Colonic mucosa (tissue), 4 donors: ENCODE measurements at places on chromosomes 11 and 22. TPM values are rescaled to one million over a fixed set of nuclear protein-coding genes. Genes with fewer than 3 reads are reported as not detected.

Gene OR52I1
- total RNA-seq = not detected

Gene LIMK2
- 88.0 TPM for total RNA-seq

Gene OR10A2
- total RNA-seq = not detected

Gene FBLN1
- 65.5 TPM for total RNA-seq

Gene XRRA1
- total RNA-seq = 5.1 TPM

Gene PNPLA5
- not detected for total RNA-seq

Gene ANGPTL5
- not detected for total RNA-seq

- no peaks in the 10 kb centered on the region for H3K27me3 ChIP-seq
- no peak overlapping the region for H3K27ac ChIP-seq
- no peak overlapping the region for H3K4me3 ChIP-seq
- H3K36me3 ChIP-seq = no peaks in the 10 kb centered on the region
- no peak for DNase-seq
These were observed 190.0 kb downstream of the GRIA4 start for GRCh38 chr11:105799728-105800462.

GRCh38 chr11:69657456-69657910 is 16.5 kb downstream of the CCND1 start:
- no peak overlapping the region for H3K27ac ChIP-seq
- no peaks in the 10 kb centered on the region for H3K27me3 ChIP-seq
- H3K4me1 ChIP-seq = no peaks in the 10 kb centered on the region
- H3K4me3 ChIP-seq = no peak overlapping the region
- H3K36me3 ChIP-seq = no peaks in the 10 kb centered on the region

GRCh38 chr11:118622376-118623268 is 15.2 kb downstream of the PHLDB1 start:
- H3K36me3 ChIP-seq = no peaks in the 10 kb centered on the region
- H3K27me3 ChIP-seq = no peaks in the 10 kb centered on the region

DNA sequence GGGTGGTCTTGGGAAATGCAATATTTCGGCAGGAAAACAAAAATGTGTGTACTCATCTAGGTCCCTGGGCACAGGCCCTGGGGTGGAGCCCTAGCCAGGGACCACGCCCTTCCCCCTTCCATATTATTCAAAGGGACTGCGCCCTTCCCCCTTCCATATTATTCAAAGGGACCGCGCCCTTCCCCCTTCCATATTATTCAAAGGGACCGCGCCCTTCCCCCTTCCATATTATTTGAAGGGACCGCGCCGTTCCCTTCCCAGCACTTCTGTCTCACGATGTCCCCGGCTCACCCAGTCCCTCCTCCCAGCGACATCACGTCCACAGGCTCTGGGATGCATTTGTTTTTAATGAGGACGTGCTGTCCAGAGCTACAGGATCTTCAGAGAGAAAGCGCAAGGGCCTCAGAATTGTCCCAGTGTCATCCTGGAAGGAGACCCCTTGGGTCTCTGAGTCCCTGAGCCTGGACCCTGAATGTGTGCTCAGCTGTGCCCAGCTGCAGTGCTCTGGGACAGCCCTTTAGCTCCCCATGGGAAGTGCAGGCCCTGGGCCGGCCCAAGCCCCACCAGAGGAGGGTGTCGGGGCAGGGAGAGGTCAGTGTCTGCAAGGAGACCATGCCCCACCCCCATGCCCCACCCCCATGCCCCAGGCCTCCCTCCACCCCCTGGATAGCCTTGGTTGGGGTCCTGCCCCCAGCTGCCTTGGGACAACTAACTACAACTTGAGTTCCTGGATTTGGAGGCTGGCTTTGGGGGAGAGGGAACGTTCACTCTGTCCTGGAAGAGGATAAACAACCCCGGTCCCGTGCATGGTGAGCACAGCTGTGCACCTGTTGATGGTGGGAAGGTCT is 810.0 kb downstream of the BRD1 start:
- no peaks in the 10 kb centered on the region for H3K4me1 ChIP-seq
- no peak overlapping the region for H3K4me3 ChIP-seq
- no peaks in the 10 kb centered on the region for H3K27me3 ChIP-seq
- no peaks in the 10 kb centered on the region for H3K36me3 ChIP-seq
- H3K27ac ChIP-seq = no peak overlapping the region
- DNase-seq = no peak

- H3K4me1 ChIP-seq = no peaks in the 10 kb centered on the region
- no peak for DNase-seq
- H3K27me3 ChIP-seq = no peaks in the 10 kb centered on the region
- no peak overlapping the region for H3K4me3 ChIP-seq
These were observed 39.1 kb upstream of the ACCSL start for GRCh38 chr11:44008698-44009097.

- no peak for DNase-seq
- H3K36me3 ChIP-seq = no peaks in the 10 kb centered on the region
- H3K27ac ChIP-seq = no peak overlapping the region
- H3K27me3 ChIP-seq = no peaks in the 10 kb centered on the region
- H3K4me1 ChIP-seq = no peaks in the 10 kb centered on the region
These were observed 6.4 kb downstream of the ANO5 start for GRCh38 chr11:22199243-22199642.

- H3K36me3 ChIP-seq = no peaks in the 10 kb centered on the region
- H3K4me1 ChIP-seq = no peaks in the 10 kb centered on the region
- no peak overlapping the region for H3K4me3 ChIP-seq
- H3K27ac ChIP-seq = no peak overlapping the region
These were observed 42.2 kb downstream of the POLD3 start for GRCh38 chr11:74634537-74634936.

DNA sequence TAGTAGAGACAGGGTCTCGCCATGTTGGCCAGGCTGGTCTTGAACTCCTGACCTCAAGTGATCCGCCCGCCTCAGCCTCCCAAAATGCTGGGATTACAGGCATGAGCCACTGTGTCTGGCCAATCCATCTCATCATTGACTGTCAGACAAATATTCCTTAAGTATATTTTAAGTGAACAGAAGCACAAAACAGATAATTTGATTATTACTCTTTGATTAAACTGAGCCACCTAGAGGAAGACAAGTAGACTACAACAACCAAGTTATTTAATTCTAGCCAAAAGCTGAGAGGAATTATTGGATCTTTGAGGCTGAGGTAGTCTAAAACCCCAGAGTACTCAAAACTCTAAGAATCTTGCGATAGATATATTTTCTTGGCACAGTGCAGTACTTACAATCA is 1.2 kb downstream of the ACRV1 start:
- no peaks in the 10 kb centered on the region for H3K4me1 ChIP-seq
- no peak overlapping the region for H3K4me3 ChIP-seq
- H3K27me3 ChIP-seq = no peaks in the 10 kb centered on the region
- H3K36me3 ChIP-seq = no peaks in the 10 kb centered on the region
- DNase-seq = no peak

- H3K36me3 ChIP-seq = no peaks in the 10 kb centered on the region
- no peak for DNase-seq
- no peaks in the 10 kb centered on the region for H3K27me3 ChIP-seq
- H3K4me3 ChIP-seq = no peak overlapping the region
- H3K4me1 ChIP-seq = no peaks in the 10 kb centered on the region
These were observed 850.3 kb downstream of the OPCML start for GRCh38 chr11:132681971-132682370.

DNA sequence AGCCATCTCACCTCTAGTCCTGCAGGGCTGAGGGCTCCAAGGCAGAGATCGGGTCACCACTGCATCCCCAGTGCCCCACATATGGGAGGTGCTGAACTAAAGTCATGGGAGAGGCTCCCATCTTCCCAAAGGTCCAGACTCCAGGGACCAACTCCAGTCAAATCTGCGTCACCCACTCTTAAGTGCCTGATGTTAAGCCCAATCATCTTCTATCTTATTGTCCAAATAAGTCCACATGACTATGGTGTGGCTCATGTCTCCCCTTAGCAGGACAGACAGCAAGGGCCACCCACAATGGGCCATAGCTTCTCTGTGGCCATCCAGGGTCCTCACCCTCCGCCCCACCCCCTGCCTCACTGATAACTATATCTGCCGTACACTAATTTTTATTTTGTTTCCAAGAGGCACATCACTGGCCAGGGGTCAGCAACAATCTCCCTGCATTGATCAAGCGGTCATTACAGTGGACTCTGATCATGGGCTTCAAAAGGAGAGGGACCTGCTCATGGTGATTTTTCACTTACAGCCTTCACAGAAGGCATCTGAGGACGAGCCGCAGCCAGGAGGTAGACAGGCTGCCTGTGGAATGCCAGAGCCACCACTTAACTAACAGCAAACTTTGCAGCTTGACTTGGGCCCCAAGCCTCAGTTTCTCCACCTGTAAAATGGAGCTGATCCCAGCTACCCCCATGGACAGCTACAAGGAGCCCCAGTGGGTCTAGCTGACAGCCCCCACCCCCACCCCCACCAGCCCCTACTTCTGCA is 23.3 kb downstream of the MYH9 start:
- peaks cover 78% of the 10 kb centered on the region for H3K4me1 ChIP-seq
- DNase-seq = no peak
- no peaks in the 10 kb centered on the region for H3K36me3 ChIP-seq
- peak overlapping the region; percentile 93 for H3K27ac ChIP-seq

GRCh38 chr22:45608763-45609180 is 62.9 kb upstream of the ATXN10 start:
- H3K27me3 ChIP-seq = no peaks in the 10 kb centered on the region
- no peaks in the 10 kb centered on the region for H3K4me1 ChIP-seq
- no peaks in the 10 kb centered on the region for H3K36me3 ChIP-seq
- no peak overlapping the region for H3K4me3 ChIP-seq
- no peak overlapping the region for H3K27ac ChIP-seq
- no peak for DNase-seq

DNA sequence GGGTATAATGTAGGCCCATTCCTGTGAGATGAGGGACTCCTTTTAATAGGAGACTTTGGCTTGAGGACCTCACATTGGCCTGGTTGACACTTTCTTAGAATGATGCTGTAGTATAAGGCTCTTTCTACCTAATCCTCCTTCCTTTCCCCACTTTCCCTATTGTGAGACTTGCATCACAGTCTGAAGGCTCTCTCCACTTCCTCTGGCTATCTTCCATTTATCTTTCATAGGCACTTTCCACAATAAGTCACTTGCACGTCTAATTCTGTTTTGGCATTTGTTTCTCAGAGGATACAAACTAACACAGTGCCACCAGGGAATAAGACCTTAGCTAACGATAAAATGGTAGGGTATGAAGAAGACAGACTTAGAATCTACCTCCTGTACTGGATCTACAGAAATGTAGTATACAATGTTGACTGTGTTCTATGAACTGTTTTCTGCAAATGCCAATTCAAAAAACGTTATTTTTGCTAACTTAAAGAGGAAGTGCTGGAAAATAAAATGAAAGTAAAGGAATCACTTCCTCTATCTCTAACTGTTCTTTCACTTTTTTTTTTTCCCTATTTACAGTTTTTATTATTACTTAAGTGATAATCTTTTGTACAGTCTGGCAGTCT is 17.9 kb upstream of the PDE3B start:
- no peak for DNase-seq
- H3K36me3 ChIP-seq = no peaks in the 10 kb centered on the region
- no peaks in the 10 kb centered on the region for H3K4me1 ChIP-seq
- H3K27me3 ChIP-seq = no peaks in the 10 kb centered on the region
- no peak overlapping the region for H3K4me3 ChIP-seq
- H3K27ac ChIP-seq = no peak overlapping the region

DNA sequence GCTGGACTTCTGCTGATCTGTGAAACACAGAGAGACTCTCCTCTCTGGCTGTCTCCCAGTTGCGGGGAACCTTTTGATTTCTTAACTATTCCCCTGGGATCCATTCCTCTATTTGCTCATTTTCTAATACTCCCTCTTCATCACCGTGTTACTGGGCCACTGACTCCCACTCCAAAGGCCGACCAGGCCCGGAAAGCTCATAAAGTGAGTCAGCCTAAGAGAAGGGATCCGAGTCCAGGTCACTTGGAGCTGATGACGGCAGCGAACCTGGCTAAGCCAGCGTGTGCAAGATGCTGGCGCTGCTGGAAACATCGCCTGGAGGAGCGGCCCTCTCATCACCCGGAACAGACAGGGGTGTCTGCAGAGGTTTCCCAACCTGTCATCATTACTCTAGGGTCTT is 112.8 kb downstream of the FBXO7 start:
- no peak for DNase-seq
- no peak overlapping the region for H3K4me3 ChIP-seq
- H3K4me1 ChIP-seq = no peaks in the 10 kb centered on the region

DNA sequence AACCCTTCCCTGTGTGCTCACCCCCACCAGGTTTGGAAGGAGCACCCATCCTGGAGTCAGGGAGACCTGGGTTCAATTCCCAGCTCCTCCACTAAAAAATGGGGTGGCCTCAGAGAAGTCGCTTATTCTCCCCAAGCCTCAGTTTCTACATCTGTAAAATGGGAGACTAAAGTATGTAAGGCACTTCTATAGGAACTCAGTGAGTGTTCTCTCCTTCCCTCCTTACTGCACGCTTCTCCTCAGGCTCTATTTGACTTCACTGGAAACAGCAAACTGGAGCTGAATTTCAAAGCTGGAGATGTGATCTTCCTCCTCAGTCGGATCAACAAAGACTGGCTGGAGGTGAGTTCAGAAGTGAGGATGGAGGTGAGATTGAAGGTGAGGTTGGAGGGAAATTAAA is 11.3 kb downstream of the NCF4 start:
- no peak overlapping the region for H3K27ac ChIP-seq
- no peak for DNase-seq
- no peaks in the 10 kb centered on the region for H3K36me3 ChIP-seq

DNA sequence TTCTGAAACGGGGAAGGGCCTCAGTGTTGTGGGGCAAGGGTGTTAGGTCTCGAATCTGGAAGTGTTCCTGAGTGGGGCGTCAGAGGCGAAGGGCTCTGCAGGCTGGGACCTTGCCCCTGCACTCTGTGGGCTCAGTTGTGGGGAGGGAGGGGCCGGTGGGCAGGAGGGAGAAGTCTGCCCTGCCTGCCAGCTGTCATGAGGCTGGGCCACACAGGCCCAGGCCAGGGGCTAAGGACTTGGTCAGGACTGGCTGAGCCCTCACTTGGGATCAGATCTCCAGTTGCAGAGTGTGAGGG is at the start of gene CRACR2B:
CRACR2B (plus strand) TSS at position 23 of the 296 bp plus-strand sequence. CDS start 689 bp downstream, outside the sequence.
- H3K4me1 ChIP-seq = peaks cover 39% of the 10 kb centered on the region
- H3K27me3 ChIP-seq = peaks cover 18% of the 10 kb centered on the region

DNA sequence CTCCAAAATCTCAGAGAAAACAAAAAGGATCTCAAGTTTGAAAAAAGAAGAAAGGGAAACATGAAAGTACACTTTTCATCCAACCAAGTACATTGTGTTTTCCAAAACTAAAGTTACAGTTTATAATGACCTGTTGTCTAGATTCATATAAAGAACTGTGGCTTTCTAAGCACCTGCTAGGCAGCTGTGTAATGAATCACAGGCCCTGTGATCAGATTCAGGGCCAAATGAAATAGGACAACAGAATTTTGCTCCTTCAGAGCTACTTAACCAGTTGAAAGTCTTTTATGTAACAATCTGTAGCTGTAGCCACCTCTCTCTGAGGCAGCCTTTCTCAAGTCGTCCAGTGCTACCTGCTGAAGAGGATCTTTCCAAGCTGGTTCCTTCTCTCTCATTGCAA is 960.0 kb upstream of the RAG2 start:
- H3K4me3 ChIP-seq = no peak overlapping the region
- H3K27me3 ChIP-seq = no peaks in the 10 kb centered on the region
- no peak for DNase-seq
- H3K36me3 ChIP-seq = no peaks in the 10 kb centered on the region
- H3K27ac ChIP-seq = no peak overlapping the region

- no peaks in the 10 kb centered on the region for H3K4me1 ChIP-seq
- H3K36me3 ChIP-seq = no peaks in the 10 kb centered on the region
- no peaks in the 10 kb centered on the region for H3K27me3 ChIP-seq
- DNase-seq = no peak
- no peak overlapping the region for H3K27ac ChIP-seq
These were observed 13.2 kb downstream of the CCND1 start for GRCh38 chr11:69654001-69654659.
